GM13976 (cell line): ENCODE measurements at places on chromosomes 5 and 9.

DNA sequence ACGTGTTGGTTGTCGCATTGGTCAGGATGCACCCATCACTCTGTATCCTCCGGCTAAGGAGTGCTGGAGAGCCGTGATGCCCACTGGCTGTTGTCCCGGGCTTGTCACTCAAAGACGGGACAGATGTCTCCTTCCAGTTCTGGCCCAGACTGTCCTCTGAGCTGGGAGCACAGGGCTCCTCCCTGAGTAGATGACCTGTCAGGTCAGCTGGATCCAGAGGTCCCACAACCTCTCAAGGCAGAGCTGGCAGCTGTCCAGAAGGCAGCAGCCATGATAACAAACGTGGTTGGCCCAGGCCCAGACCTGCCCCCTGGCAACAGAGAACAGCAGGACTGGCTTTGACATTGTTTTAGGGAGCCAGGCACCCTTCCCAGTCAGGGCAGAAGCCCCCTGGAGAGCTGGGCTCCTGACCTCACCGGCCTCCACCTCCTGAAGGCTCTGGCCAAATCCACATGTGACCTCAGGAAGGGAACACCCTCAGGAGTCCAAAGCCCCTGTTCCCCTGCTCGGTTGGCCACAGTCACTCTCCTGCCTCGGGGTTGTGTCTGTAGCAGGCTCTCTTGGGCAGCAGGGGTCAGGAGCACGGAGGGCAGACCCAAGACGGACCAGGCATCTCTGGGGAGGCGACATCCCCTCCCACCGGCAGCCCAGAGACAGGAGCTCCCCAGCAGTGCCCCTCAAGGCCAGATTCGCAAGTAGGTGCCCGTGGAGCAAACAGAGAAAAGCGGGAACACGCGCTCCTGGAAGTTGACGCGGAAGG, 10.3 kb downstream of the TRIM7 start:
- no peak for DNase-seq

- DNase-seq: no peak
These were observed 186.7 kb upstream of the ELL2 start for GRCh38 chr5:96148376-96148775.

DNA sequence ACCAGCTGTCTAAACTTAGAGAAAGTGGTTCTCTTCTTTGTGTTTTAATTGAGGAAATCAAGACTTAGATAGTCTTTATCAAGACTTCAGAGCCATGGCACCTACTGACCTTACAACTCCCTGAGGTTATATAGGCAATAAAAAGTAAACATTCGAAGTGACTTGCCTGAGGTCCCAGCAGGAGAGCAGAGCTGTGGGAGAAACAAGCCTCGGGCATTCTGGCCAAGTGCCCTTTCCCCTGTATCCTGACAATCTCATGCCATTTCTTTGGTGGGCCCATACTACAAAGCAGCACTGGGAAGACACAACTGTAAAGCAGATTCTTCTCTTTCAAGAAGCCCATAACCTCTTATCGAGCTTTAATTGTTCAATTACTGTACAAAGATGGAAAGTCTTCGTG, 23.1 kb downstream of the FREM1 start:
- DNase-seq: no peak

DNA sequence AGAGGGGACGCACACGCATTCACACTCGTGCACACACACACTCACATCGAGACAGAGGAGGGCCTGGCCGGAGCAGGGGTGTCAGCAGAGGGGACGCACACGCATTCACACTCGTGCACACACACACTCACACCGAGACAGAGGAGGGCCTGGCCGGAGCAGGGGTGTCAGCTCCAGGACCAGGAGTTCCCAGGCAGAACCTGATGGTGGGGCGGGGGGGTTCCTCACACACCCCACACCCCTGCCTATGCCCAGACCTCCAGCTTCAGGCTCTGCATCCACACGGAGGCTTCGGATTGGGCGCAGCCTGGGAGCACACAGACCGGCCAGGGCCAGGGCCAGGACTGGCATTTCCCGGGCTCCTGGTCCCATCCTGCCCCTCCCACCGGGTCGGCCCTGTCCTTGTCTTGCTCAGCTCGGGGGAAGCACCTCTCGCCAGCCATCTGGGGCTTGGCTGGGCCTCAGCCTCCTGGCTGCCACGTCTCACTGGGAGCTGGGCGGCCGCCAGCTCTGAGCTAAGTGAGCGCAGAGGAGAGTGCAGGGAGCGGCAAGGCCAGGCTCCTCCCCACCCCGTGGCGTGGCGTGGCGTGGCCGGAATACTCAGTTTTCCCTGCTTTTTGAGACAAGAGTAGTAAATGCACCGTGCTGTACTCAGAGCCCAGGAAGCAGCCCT, 31.3 kb downstream of the ADAMTS2 start:
- DNase-seq: no peak

GRCh38 chr5:68746220-68746619, 347.6 kb upstream of the SLC30A5 start:
- DNase-seq: no peak

DNA sequence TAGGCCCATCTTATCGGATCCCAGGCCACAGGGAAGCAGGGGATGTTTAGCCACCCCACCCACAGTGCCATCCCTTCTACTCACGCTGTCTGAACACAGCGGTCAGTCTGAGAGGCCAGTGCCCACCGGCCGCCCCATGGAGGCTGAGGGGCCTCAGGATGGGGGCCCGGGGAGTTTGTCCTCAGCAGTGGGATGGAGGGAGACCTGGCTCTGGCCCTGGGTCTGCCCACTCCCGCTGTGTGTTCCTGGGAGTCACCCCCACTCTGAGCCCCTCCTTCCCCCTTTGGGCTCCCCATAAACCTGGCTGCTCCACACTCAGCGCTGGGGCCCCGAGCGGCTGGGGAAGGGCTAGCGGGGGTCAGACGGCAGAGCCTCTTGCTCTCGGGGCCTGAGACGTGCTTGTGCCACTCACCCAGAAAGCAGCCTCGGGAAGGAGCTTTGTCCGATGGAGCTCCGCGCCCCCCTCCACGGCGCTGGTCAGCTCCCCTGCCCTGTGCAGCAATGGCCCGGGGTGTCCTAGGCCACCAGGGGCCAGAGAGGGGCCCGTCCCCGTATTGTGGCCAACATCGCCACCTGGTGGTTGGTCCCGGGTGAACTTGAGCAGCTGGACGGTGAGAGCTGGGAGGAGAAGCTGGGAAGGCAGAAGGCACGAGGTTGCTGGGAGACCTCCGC, 10.9 kb upstream of the LAMC3 start:
- peak; percentile 87 for DNase-seq

- DNase-seq: peak; percentile 41
These were observed 214.1 kb downstream of the SMARCA2 start for GRCh38 chr9:2229109-2229721.

- no peak for DNase-seq
These were observed 38.2 kb upstream of the TEX48 start for GRCh38 chr9:114720086-114720676.

GRCh38 chr9:129868872-129869486, 33.7 kb downstream of the USP20 start:
- no peak for DNase-seq

GRCh38 chr5:38872826-38873225, 27.0 kb downstream of the OSMR start:
- DNase-seq: no peak

GRCh38 chr9:83509402-83509801, 28.8 kb downstream of the FRMD3 start:
- no peak for DNase-seq

- DNase-seq: no peak
These were observed 166.8 kb upstream of the RFX3 start for GRCh38 chr9:3692606-3693005.

- DNase-seq: no peak
These were observed 69.8 kb upstream of the RAI14 start for GRCh38 chr5:34586117-34586885.

GRCh38 chr9:125949703-125950460, 202.7 kb downstream of the PBX3 start:
- DNase-seq: no peak

- DNase-seq: no peak
These were observed 762.6 kb upstream of the SEMA6A start for GRCh38 chr5:117337064-117337749.

DNA sequence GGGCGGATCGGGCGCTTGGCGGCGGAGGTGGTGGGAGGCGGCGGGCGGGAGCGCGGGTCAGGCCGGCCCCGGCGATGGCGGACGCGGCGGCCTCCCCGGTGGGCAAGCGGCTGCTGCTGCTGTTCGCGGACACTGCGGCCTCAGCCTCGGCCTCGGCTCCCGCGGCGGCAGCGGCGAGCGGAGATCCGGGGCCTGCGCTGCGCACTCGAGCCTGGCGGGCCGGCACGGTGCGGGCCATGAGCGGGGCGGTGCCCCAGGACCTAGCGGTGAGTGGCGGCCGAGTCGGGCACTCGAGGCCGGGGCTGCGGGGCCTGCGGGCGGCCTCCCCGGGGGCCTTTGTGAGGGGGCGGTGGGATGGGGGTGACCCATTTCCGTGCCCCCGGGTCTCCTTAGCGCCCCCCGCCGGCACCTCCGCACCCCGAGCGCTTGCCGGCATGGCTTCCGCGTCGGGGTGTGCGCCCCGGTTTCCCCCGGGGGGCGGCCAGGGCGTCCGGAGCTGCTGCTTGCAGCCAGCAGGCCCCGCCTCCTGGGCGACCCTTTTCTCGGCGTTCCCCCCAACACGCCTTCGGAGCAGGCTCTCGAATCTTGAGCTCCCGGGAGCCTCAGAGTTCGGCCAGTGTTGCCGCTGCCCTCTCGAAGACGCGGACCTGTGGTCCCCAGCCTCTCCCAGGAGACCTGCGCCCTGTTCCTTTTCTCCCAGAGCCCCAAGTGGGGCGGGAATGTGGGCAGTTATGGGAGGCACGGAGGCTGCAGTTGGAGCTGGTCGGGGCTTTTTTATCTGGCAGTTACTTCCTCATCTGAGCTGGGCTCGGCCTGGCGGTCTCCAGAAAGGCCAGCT, 456 bp downstream of the KDM3B start:
- DNase-seq: peak; percentile 82

DNA sequence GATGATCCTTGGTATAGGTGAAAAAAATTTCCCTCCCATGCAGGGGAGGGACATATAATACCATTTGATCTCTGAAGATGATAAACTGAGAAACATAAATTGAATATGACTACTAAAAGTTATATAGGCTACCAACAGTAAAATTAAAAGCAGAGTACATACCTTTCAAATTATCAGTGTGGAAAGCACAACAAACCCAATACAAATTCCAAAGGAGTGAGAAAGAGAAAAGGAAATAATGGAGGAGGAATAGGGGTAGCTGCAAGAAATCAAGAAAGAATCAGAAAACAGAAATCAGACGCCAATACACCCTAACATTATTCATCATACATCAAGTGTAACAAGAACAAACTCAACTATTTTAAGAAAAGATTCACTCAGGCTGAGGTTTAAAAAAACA, 17.7 kb downstream of the GNAQ start:
- DNase-seq: no peak

DNA sequence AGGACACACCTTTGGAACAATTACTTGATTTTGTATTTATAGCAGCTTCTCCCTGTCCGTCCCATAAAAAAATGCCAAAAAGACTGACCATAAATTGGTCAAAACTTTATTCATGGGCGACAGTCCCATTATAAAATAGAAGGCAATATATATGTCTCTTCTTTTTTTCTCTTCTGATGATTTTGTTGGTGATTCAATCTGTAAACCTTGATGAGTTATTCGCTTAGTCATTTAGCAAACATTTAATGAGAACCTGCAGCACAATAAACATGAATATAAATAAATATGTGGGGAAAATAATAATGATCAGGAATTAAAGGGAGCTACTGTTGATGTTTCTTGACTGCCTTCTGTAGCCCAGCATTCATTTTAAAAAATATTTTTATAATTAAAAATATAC, 356.4 kb upstream of the ACTBL2 start:
- DNase-seq: no peak

DNA sequence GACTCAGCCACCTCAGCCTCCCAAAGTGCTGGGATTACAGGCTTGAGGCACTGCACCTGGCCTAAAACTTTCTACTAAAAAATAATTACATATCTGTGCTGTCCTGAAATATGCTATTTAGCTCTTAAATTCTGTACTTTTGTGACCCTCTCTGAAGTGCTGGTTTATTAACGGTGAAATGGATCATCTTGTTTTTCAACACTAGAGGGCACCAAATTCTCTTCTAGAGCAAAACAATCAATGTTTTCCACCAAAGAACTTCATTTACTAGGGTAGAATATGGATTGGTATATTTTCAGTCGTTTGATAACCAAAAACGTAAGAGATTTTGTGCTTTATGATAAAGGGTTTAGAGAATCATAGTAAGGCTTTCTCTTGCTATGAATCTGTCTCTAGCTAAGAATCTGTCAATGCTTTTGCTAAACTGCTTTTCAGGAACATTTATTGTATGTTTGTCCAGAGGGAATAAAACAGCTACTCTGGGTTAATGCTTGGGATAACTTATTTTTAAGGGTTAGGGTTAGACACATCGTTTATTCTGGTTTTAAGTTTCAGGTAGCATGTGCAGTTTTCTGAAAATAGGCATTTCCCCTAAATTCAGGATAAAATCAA, 63.6 kb downstream of the RNF180 start:
- DNase-seq: peak; percentile 66

GRCh38 chr5:173796721-173797495, 91.2 kb upstream of the CPEB4 start:
- no peak for DNase-seq

DNA sequence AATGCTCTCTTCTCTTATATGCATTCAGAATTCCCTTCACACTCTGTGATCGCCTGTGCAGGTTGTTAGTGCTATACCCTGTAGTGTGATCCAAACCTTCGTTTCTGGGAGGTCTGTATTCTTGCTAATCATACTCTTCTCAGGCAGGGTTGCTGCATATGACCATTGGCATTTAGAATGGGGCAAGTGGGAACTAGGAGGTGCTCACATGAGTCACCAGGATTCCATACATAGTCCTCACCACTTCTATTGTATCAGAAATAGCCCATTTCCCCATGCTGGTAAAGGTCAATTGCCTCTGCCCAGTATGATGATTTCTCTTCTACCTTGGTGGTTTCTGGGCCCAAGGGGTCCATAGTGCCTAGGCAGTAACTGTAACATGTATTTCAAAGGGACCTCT, 443.5 kb upstream of the CDH6 start:
- no peak for DNase-seq

DNA sequence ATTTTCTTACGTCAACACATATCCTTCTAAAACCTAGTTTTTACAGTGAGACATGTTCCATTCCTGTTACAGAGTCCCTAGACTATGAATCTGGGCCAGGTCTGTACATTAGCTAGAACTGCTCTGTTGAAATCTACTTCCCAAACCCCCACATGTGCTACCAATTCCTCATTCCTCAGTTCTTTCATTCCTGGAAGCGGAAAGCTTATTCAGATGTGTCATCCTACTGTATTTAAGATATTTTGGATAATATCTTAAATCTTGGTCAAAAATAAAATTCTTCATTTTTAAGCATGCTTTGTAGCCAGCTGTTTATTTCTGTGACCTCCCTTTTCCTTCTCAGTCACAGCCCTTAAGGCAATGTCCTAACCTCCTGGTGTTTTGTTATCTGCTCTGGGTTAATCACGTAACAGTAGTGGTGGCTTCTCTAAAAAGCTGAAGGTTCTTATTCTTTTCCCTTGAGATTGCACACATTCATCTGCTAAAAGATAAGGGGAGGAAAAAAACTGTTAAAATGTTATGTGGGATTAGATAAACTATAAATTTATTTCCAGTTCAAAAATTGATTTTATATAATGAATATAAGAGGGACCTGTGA, 35.6 kb downstream of the GLRX start:
- DNase-seq: no peak

GRCh38 chr5:169956126-169956525, 24.2 kb downstream of the INSYN2B start:
- no peak for DNase-seq
